ENCODE measurements at places on chromosomes 7 and 10. TPM values are rescaled to one million over a fixed set of nuclear protein-coding genes. Genes with fewer than 3 reads are reported as not detected.

DNA sequence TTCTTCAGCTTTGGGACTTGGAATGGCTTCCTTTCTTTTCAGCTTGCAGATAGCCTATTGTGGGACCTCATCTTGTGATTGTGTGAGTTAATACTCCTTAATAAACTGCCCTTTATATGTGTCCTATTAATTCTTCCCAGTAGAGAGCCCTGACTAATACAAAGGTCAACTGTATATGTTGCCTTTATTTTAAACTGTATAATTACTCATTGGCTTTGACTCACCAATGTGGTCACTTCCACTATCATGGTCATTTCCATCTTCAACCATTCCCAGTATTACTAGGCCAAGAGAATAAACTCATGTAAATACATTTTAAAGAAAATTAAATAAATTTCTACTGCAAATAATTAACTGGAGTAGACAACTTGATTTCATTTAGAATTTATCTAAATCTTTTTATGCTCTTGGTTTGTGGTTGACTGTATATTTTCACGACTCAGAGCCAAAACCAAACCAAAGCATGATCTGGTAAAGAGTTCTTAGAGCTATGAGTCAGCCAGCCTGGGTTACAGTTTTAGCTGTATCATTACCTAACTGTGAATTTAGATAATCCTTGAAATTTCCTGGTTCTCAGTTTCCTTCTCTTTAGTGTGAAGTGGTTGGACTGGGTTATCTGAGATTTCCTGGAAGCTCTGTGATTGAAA lies 188.4 kb downstream of the PPP1R3A start:
- no peak overlapping the region for H3K4me3 ChIP-seq
- no peaks in the 10 kb centered on the region for H3K4me1 ChIP-seq
- no peak overlapping the region for H3K27ac ChIP-seq
- no peaks in the 10 kb centered on the region for H3K27me3 ChIP-seq

- peaks cover 22% of the 10 kb centered on the region for H3K36me3 ChIP-seq
- H3K4me3 ChIP-seq, result no peak overlapping the region
- H3K27me3 ChIP-seq, result no peaks in the 10 kb centered on the region
- no peak overlapping the region for H3K27ac ChIP-seq
- DNase-seq, result no peak
- H3K4me1 ChIP-seq, result peaks cover 38% of the 10 kb centered on the region
Measured at GRCh38 chr7:130435311-130435854, 5.4 kb downstream of the CEP41 start.

- peak; percentile 29 for DNase-seq
- peaks cover 12% of the 10 kb centered on the region for H3K27me3 ChIP-seq
- peak overlapping the region; percentile 26 for H3K27ac ChIP-seq
- no peaks in the 10 kb centered on the region for H3K36me3 ChIP-seq
- H3K4me1 ChIP-seq, result peaks cover 28% of the 10 kb centered on the region
- H3K4me3 ChIP-seq, result peak overlapping the region; percentile 74
Measured at GRCh38 chr10:79445977-79446757, 743 bp upstream of the ZCCHC24 start.

DNA sequence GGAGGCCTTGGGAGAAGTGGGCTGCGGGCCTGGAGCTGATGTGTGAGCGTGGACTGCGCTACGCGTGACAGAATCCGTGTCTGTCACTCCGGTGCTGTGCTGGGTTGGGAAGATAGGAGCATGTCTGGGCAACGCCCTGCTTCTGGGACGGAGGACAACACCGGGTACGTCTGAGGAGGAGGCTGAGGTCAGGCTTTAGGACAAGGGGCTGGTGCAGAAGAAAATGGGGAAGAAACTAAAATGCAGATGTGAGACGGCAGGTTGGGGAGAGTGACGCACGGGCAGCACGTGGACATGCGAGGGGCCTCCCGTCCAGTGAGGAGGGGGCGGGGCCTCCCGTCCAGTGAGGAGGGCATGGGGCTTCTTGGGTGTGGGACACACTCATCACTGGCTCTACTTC lies 207.4 kb downstream of the DNAJB6 start:
- no peaks in the 10 kb centered on the region for H3K4me1 ChIP-seq
- no peak for DNase-seq
- H3K27ac ChIP-seq, result no peak overlapping the region
- no peaks in the 10 kb centered on the region for H3K36me3 ChIP-seq
- no peaks in the 10 kb centered on the region for H3K27me3 ChIP-seq
- H3K4me3 ChIP-seq, result no peak overlapping the region

DNA sequence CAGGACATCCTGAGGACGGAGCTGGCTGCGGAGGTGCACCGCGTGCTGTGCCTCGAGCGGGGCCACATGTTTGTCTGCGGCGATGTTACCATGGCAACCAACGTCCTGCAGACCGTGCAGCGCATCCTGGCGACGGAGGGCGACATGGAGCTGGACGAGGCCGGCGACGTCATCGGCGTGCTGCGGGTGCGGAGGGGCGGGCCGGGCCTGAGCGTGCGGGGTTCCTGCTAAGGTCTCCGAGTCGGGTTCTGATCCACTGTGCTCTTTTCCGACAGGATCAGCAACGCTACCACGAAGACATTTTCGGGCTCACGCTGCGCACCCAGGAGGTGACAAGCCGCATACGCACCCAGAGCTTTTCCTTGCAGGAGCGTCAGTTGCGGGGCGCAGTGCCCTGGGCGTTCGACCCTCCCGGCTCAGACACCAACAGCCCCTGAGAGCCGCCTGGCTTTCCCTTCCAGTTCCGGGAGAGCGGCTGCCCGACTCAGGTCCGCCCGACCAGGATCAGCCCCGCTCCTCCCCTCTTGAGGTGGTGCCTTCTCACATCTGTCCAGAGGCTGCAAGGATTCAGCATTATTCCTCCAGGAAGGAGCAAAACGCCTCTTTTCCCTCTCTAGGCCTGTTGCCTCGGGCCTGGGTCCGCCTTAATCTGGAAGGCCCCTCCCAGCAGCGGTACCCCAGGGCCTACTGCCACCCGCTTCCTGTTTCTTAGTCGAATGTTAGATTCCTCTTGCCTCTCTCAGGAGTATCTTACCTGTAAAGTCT lies 10.4 kb downstream of the ATG9B start:
- peak; percentile 93 for DNase-seq
- H3K27me3 ChIP-seq, result peaks cover 3% of the 10 kb centered on the region
- peaks cover 74% of the 10 kb centered on the region for H3K4me1 ChIP-seq
- H3K27ac ChIP-seq, result peak overlapping the region; percentile 90
- peaks cover 14% of the 10 kb centered on the region for H3K36me3 ChIP-seq

GRCh38 chr7:152624228-152624627 lies 51.7 kb downstream of the XRCC2 start:
- H3K36me3 ChIP-seq, result no peaks in the 10 kb centered on the region
- H3K27ac ChIP-seq, result no peak overlapping the region
- H3K4me1 ChIP-seq, result no peaks in the 10 kb centered on the region

DNA sequence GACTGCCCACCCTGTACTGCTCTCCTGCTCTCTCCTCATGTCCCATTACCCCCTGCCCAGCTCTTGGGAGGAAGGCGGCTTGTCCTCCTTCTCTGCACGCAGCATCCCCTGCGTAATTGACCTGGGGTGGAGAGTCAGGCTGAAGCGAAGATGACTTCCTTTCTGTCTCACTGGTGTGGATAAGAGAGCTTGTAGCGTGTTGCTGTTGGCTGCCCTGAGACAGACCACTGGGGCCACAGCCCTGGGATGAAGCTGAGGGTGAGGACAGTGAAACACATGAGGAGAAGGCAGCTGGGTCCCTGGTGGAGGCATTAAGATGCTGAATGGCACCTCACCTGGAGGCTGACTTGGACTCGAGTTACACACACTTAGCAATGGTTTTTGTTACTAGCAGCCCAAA lies 310.3 kb upstream of the ZNF32 start:
- DNase-seq, result no peak
- H3K27ac ChIP-seq, result no peak overlapping the region
- H3K27me3 ChIP-seq, result peaks cover under 1% of the 10 kb centered on the region
- H3K36me3 ChIP-seq, result no peaks in the 10 kb centered on the region
- H3K4me3 ChIP-seq, result no peak overlapping the region

DNA sequence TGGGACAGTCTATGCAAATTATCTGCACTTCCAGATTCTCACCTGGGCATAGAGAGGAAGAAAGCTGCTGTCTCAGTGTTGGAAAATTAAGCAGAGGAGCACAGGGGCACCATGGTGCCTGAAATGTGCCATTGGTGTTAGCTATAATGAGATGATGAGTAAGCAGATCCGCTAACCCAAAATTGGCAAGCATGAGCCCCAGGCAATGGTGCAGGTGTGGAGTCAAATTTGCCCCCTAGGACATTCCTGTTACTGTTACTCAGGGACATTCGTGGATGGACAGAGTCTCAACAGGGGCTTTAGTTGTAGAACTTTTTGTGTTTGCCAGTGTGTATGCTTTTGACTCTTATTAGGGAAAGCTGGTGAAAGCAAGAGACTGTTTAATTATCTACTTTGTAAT lies 385.2 kb upstream of the KLF6 start:
- H3K27ac ChIP-seq, result no peak overlapping the region
- no peaks in the 10 kb centered on the region for H3K27me3 ChIP-seq
- H3K36me3 ChIP-seq, result peaks cover 3% of the 10 kb centered on the region
- no peaks in the 10 kb centered on the region for H3K4me1 ChIP-seq

- H3K27ac ChIP-seq, result peak overlapping the region; percentile 92
- peaks cover 20% of the 10 kb centered on the region for H3K36me3 ChIP-seq
- H3K27me3 ChIP-seq, result no peaks in the 10 kb centered on the region
Measured at GRCh38 chr7:21944616-21945453, 864 bp downstream of the CDCA7L start.

- no peaks in the 10 kb centered on the region for H3K36me3 ChIP-seq
- H3K4me3 ChIP-seq, result no peak overlapping the region
- H3K27ac ChIP-seq, result no peak overlapping the region
- H3K27me3 ChIP-seq, result no peaks in the 10 kb centered on the region
- peak; percentile 0 for DNase-seq
Measured at GRCh38 chr10:79053081-79053434, 15.7 kb upstream of the ZMIZ1 start.

DNA sequence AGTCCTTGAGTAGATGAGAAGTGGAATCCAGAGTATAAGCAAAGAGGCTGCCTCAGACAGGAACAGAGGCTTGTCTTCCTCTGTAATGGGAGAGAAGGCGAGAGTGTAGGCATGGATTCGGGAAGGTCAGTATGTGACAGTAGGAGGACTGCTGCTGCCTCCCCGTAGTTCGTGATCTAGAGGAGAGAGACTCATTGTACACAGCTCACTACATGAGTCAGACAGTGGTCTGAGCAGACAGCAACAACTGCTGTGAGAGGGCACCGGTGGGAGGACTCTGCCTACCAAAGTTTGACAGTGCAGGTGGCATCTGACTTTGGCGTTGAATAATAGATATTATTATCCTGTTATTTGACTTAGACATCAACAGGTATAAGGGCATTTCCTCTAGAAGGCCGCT lies 319.4 kb downstream of the NRG3 start:
- DNase-seq, result no peak
- H3K27ac ChIP-seq, result no peak overlapping the region
- no peaks in the 10 kb centered on the region for H3K27me3 ChIP-seq

DNA sequence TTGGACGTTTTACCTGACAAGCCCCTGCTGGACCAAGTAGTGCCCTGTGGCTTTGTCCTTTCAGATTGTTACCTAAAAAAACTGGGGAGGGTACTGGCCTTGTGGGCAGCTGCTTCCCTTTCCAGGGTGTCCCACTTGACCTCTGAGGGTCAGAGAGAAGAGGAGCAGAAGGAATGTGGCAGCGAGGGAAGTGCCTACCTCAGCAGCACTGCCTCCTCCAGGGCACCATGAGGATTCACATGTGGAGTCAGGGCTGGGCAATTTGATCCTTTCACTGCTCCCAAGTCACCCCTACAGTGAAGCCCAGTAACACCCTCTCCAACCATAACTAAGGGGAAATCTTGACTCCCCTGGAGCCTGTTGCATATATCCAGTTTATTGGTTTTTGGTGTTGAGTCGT lies 64.6 kb downstream of the ITGB1 start:
- no peak for DNase-seq
- no peak overlapping the region for H3K4me3 ChIP-seq
- no peaks in the 10 kb centered on the region for H3K27me3 ChIP-seq
- no peak overlapping the region for H3K27ac ChIP-seq

DNA sequence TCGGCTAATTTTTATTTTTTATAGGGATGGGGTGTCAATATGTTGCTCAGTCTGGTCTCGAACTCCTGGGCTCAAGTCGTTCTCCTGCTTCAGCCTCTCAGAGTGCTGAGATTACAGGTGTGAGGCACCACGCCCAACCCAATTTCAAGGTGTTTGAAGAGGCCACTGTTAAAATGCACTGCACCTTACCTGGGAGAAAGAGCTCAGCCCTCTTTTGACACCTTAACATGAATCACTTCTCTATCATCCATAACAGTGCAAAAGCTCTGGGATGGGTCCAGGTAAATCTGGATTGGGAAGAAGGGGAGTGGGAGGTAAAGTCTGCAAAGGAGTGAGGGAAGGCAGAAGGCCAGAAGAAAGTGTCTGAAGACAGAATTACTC lies 557 bp upstream of the ZNF282 start:
- H3K27ac ChIP-seq, result peak overlapping the region; percentile 49
- H3K36me3 ChIP-seq, result peaks cover 34% of the 10 kb centered on the region
- peaks cover 40% of the 10 kb centered on the region for H3K4me1 ChIP-seq
- no peak for DNase-seq
- H3K4me3 ChIP-seq, result peak overlapping the region; percentile 82
- no peaks in the 10 kb centered on the region for H3K27me3 ChIP-seq

- no peak for DNase-seq
- H3K27me3 ChIP-seq, result peaks cover 10% of the 10 kb centered on the region
- no peak overlapping the region for H3K4me3 ChIP-seq
- no peaks in the 10 kb centered on the region for H3K36me3 ChIP-seq
- H3K27ac ChIP-seq, result no peak overlapping the region
Measured at GRCh38 chr7:155119801-155120382, 49.8 kb downstream of the HTR5A start.

DNA sequence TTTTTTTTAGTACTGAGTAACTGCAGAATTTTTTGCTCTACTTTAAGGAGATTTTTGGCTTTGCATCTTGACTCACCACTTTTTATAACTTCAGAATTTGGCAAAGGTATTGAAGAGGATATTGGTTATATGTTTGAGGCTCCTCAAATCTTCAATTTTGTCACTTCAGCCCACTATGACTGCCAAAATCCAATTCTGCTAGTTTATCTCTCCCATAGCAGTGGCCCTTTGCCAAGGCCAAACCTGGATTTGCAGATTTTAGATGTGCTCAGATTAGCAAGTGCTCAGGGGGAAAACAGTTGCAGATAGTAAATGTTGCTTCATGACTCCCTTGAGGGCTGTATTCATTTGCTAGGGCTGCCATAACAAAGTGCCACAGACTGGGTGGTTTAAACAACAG lies 427.5 kb downstream of the ADRA2A start:
- no peaks in the 10 kb centered on the region for H3K4me1 ChIP-seq
- no peak for DNase-seq
- no peak overlapping the region for H3K27ac ChIP-seq
- peaks cover 9% of the 10 kb centered on the region for H3K27me3 ChIP-seq
- H3K36me3 ChIP-seq, result no peaks in the 10 kb centered on the region
- H3K4me3 ChIP-seq, result no peak overlapping the region

- H3K4me3 ChIP-seq, result no peak overlapping the region
- no peak for DNase-seq
- no peak overlapping the region for H3K27ac ChIP-seq
- H3K4me1 ChIP-seq, result no peaks in the 10 kb centered on the region
Measured at GRCh38 chr7:130329681-130330080, 14.9 kb upstream of the CPA5 start.

The NPSR1 gene
- total RNA-seq, result not detected

The CFAP46 gene
- total RNA-seq, result 0.34 TPM

The SOSTDC1 gene
- total RNA-seq, result not detected

The MYO1G gene
- 399 TPM for total RNA-seq

The C10orf67 gene
- total RNA-seq, result 0.25 TPM

The ANXA8L1 gene
- total RNA-seq, result not detected

The ATG9B gene
- total RNA-seq, result 14.0 TPM

The UBE2D4 gene
- 10.2 TPM for total RNA-seq

The ASIC3 gene
- total RNA-seq, result 3.7 TPM

The NEUROD6 gene
- total RNA-seq, result not detected

The SFR1 gene
- 16.8 TPM for total RNA-seq

The PRKAR2B gene
- 1.1 TPM for total RNA-seq

The SEMA3A gene
- 1.2 TPM for total RNA-seq

Measured in activated CD8-positive, alpha-beta T cell treated with anti-CD3 and anti-CD28 coated beads for 36 hours (primary cell).